ENCODE measurements at places on chromosomes 4 and X.

DNA sequence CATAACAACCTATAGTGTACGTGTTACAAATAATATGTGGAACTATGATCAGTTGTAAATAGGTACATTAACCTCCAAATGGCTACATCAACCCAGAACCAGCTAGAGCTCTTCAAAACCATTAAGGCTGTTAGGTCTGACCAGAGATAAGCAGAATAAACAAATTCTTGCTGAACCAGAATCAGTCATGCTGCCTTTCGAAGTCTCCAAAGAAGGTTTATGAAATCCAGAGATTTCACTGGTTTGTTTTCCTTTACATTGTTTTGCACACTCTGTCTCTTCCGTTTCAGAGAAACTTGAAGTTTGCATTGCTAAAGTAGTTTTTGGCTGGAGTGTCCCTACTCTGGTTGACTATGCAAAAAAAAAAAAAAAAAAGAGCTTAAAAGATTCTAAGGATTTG, 177.3 kb upstream of the SLIT2 start:
- DNase-seq: no peak

GRCh38 chr4:25813448-25814106, 49.2 kb downstream of the SEL1L3 start:
- no peak for DNase-seq

DNA sequence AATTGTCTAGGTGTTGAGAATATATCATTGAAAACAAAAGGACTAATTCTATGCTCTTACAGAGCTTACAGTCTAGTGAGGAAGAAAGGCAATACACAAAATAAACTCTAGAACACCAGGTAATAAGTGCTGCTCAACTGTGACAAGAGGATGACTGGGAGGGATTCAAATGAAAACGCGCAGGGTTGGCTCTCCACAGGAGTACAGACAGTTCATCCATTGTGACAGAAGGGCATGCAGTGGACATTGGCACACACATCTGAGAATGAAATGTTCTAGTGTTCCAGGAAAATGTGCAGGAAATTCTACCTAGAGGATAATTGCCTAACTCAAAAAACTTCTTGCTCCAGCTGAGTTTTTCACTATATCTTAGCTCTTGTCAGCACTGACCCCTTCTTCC, 492.0 kb downstream of the IDS start:
- no peak for DNase-seq

DNA sequence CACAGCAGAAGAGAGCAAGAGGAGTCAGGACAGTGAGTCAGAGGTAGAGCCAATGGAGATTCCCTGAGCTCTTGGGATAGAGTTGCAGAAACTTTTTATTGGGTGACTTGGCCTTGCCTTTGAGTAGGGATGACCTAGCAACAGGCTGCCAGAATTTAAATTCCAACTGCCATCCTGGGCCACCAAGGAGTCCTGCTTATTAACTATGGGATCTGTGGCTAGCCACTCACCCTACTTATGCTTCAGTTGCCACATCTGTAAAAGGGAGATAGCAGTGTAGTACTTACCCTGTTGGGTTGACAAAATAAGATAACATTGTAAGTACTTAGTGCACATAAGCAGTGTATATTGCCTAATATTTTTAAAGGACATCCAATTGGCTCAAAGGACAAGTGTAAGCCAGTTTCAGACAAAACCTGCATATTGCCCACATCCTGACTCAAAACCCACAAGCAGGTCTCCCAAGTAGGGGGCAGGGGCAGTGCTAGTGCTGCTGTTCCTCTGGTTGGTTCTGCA, 43.5 kb upstream of the TMEM164 start:
- DNase-seq: no peak

DNA sequence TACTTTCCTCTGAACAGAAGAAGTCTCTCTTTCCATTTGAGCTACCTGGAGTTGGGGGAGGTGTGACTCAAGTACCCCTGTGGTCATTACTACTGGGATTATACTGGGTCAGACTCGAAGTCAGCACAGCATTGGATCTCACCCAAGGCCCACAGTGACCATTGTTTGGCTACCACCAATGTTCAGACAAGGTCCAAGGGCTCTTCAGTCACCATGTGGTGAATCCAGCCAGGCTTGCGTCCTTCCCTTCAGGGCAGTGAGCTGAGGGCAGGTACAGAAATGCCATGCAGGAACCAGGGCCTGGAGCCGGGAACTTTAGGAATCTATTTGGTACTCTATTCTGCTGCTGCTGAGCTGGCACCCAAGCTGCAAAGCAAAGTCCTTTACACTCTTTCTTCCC, 5.5 kb upstream of the SLC4A4 start:
- no peak for DNase-seq

DNA sequence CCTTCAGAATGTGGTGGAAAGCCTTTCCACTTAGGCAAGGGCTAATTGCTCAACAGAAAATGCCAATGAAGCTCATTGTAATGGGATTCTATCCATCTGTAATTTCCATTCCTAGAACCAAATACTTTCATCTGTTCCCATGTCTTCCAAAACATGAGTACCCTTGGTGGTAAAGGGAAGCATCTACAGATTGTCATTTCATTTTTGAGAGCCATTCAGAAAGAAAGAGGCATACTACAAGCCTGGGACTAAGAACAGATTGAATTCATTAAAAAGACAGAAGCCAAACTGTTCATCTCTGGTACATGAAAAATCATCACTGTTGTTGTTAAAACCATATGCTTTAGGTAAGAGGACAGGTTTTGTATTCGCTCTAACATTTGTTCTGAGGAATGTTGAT, 43.6 kb upstream of the DCTD start:
- no peak for DNase-seq

DNA sequence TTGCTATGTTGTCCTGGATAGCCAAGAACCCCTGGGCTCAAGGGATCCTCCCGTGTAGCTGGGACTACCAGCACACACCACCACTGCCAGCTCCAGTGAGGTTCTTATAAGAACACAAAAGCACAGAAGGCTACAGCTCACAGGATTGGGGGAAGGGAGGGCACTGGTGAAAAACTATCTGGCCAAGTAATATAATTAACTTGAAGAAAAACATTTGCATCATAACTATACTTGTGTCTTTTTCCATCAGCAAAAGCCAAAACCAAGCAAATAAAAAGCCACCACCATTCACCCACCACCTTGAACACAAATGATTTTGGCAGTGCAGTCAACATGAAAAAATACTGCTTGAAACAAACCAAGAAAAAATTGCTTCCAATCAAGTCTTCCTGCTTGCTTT, 188.2 kb downstream of the MAML3 start:
- no peak for DNase-seq

- no peak for DNase-seq
These were observed 1045.6 kb downstream of the GLUD2 start for GRCh38 chrX:122092978-122093377.

GRCh38 chr4:11428231-11428898, at the start of gene HS3ST1:
TSS of gene HS3ST1 (minus strand) at chr4:11428894. CDS start at chr4:11400005, 28,889 bp downstream.
- DNase-seq: no peak

DNA sequence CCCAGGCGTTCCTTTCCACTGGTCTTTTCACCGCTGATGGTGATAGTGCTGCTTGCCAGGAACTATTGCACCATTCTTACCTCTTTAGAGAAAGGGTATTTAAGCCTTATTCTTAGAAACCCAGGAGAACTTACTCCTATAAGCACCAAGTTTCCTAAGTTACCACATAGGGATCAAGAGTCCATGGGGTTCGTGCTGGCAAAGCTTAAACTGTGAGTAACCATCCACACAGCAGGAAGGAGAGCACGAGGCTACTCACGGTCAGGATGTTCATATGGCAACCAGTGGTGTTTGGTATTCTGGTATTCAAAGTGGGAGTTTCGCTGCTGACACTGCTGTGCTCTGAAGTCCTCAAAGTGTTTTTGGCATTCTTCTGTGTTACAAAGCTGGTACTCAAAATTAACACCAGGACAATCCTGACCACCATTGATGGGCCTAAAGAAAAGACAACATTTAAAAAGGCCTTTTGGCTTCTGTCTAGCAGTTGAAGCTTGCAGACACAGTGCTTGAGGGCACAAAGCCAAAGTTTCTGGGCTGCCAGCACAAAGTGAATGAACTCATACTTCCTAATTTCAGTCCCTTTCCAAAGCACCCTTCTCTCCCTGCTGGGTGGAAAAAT, 256.9 kb downstream of the ADAMTS3 start:
- no peak for DNase-seq

GRCh38 chr4:83281307-83281706, 3.3 kb downstream of the COQ2 start:
- no peak for DNase-seq

- no peak for DNase-seq
These were observed 78.1 kb upstream of the BOD1L1 start for GRCh38 chr4:13705521-13706041.

- DNase-seq: no peak
These were observed 35.6 kb downstream of the GEMIN8 start for GRCh38 chrX:13994104-13994503.

GRCh38 chr4:93080316-93080715, 748.2 kb upstream of the ATOH1 start:
- DNase-seq: no peak

GRCh38 chrX:147953976-147954375, 27.2 kb upstream of the FMR1NB start:
- DNase-seq: no peak

- DNase-seq: no peak
These were observed 192.3 kb downstream of the FBXO8 start for GRCh38 chr4:174091130-174091529.

GRCh38 chr4:182537031-182537795, 294.0 kb downstream of the TENM3 start:
- no peak for DNase-seq

DNA sequence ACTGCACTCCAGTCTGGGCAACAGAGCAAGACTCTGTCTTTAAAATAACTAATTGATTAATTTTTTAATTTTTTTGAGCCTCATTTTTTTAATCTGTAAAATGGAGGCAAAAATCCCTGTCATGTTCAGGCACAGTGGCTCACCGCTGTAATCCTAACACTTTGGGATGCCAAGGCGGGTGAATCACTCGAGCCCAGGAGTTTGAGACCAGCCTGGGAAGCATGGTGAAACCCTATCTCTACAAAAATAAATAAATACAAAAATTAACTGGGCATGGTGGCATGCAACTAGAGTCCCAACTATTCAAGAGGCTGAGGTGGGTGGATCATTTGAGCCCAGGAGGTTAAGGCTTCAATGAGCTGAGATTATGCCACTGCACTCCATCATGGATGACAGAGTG, 15.4 kb downstream of the AMTN start:
- DNase-seq: no peak

DNA sequence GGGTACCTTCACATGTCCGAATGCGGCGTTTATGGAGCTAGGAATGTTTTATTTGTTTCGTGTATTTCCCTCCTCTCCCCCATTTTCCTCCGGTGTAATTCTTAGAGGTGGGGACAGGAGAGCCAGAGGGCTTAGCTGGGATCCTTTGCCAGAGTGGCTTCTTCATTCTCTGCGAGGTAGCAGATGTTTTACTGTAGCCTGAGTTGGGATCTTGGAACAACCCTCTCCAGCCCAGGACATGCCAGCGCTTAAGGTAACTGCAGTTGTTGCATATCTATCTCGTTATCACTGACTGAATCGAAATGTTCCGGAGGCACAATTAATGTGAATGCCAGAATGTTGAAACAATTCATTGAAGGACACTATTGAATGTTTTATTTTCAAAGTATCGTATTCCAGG, 59.0 kb upstream of the DYNLT3 start:
- DNase-seq: no peak

GRCh38 chr4:40675166-40675565, 45.5 kb upstream of the RBM47 start:
- DNase-seq: no peak

DNA sequence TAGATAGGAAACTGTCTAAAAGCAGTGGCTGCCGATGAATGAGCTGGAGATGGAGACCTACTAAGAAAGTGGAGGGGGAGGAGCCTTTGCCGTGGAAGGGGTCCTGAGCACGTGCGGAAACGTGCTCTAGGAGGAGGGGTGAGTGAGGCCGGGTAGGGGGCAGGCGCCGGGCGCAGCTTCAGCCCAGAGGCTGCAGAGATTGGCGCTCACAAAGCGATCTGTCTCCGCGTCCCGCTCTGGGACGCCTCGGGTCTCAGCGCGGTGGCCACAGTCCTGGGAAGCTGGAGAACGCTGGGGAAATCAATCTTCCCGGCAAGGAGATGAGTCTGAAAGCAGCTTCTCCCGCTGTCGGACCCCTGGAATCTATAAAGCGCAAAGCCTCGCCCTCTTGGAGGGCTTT, 444 bp upstream of the ARHGAP6 start:
- no peak for DNase-seq

DNA sequence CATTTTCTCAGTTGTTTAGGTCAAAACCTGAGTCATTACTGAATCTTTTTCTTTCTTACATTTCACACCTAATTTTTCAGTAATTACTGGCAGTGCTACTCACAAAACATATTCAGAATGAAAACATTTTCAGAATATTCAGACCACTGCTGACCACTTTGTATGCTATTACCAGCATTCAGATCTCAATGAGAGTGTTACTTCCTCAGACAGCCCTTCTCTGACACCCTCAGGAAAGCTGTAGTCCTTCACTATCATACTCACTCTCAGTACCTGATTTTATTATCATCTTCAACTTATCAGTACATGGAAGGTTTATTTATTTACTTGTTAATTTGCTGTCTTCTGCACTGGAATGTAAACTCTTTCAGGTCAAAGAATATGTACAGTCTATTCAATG, 12.3 kb upstream of the ALB start:
- no peak for DNase-seq

DNA sequence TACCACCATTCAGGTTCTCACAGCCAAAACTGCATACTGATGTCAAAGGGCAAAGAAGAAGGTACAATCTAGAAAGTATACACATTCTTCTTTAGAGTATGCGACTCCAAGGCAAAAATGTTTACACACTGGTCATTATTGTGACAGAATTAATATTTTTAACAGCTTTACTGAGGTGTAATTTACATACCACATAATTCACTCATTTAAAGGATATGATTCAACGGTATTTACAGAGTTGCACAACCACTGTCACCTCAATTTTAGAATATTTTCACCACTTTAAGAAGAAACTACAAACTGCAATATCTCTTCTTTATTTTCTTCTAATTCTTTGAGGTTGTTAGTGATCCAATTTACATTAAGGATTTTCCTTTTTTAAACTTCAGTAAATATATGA, 325.4 kb upstream of the SMIM31 start:
- no peak for DNase-seq

DNA sequence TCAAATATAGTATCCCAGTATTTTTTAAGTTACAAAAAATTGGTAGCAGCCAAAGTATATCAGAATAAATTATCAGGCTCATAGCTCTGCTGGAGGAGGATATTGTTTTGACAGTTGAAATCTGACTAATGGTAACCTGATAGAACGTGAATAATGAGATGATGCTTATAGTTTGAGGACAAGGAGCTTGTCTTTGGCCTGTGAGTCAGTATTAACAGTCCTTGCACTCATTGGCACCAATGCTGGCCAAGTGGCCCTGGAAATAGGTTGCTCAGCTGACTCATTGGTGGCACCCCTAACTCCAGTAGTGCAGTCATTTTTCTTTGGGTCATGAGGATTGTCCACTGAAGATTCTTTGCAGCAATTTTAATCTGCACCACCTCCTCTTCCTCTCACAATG, 203.3 kb upstream of the JADE1 start:
- no peak for DNase-seq

Measured in activated CD4-positive, alpha-beta T cell treated with anti-CD3 and anti-CD28 coated beads, Interleukin-2, amount 50 U/mL, for 24 hours (primary cell).